ENCODE measurements at places on chromosomes 6 and 20.

DNA sequence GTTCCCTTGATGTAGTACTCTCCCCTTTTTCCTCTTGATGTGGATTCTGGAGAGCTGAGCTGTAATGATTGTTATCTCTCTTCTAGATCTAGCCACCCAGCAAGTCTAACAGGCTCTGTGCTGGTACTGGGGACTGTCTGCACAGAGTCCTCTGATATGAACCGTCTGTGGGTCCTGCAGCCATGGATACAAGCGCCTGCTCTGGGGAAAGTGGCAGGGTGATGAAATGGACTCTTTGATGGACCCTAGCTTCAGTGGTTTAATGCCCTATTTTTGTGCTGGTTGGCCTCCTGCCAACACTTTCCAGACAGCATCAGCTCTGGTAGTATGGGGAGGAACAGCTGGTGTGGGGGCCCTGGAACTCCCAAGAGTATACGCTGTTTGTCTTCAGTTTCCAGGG lies 216.3 kb downstream of the ADGRG6 start:
- DNase-seq, result no peak

DNA sequence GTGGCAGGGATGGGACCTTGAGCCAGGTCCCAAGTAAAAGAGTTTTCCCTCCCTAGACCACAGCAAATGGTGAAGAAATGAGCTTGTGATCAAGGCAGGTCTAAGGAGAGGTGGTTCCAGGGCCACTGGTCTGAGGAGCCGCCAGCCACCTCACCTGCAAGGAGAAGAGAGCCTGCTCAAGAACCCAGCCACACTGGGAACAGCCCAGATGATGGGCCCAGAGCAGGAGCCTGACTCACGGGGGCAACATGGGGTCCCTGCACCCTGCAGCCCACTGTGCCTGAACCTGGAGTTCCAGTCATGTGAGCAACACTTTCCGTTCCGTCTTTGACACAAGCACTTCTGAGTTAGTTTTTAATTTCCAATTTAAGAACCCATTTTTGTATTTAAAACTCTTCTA lies 204.5 kb upstream of the CDH4 start:
- no peak for DNase-seq

GRCh38 chr6:148671085-148671484 lies 75.7 kb upstream of the UST start:
- no peak for DNase-seq

GRCh38 chr20:17109307-17109706 lies 117.5 kb upstream of the PCSK2 start:
- DNase-seq, result no peak

DNA sequence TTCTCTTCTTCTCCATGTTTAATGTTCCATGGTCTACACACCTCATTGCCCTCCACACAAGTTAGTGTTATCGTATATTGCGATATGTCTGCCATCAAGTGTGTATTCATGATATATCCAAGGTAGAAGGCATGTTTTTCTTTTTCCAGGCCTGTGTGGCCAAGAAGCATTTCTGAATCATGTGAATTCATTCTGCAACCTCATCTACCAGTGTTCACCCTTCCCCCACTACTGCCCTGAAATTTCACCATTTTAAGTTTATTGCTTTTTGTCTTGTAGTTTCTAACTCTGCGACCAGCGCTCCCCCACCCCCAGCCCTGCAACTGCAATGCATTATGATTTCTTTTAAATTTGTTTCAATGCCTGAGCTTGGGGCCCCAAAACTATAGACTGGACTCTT lies 618.0 kb upstream of the FLRT3 start:
- no peak for DNase-seq

- peak; percentile 6 for DNase-seq
These were observed 24.4 kb downstream of the CNBD2 start for GRCh38 chr20:35992713-35993335.

DNA sequence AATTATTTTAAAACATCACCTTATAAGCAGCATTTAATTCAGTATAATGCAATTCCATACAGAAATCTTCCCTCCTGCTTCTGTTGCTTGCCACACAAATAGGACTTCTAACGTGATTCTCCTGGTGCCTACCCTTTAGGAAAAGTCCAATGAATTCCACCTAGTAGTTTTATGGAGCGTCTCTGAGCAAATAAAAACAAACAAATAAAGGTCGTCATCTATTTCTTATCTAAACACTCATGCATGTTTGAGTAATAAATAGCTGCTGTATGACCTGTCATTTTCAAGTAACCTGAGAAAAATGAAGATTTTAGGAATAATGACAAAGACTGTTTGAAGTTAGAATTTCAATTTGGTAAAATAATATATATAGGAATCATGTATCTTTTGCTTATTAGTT lies 102.7 kb downstream of the BMP5 start:
- no peak for DNase-seq

DNA sequence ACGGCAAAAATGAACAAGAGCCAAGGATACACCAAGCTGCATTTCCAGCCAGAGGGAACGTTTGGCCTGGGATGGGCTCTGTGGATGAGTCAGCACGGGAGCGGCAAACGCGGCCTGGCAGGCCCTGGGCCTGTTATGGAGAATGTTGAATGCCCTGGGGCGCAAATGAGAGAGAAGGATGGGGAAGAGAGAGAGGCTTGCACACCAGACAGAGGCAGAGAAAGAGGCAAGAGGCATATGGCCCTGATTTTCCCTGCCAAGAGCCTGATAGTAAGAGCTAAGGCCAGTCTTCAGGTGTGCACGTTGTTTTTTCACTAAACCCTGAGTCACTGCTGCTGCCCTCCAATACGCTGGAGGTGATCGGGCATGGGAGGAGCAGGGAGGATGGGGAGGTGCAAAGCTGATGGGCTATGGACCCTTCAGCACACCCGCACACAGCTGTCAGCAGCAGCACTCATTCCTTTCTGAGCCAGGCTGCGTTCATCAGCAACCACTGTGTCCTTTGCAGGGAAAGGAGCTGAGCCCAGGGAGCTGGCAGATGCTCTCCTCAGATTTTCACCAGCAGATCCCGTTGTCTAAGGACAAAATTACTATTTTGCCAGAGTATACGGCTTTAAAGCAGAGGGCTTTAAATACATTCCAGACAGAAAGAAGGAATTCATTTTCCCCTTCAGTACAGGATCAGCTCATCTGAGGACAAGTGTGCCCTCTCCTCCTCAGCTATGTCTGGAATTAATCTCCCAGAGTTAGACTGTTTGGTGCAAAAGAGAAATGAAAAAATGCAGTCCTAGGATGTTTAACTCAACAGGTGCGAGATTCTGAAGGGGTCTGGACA lies 61.7 kb upstream of the SLC22A23 start:
- no peak for DNase-seq

GRCh38 chr6:21922086-21922485 lies 328.5 kb downstream of the SOX4 start:
- DNase-seq, result no peak

DNA sequence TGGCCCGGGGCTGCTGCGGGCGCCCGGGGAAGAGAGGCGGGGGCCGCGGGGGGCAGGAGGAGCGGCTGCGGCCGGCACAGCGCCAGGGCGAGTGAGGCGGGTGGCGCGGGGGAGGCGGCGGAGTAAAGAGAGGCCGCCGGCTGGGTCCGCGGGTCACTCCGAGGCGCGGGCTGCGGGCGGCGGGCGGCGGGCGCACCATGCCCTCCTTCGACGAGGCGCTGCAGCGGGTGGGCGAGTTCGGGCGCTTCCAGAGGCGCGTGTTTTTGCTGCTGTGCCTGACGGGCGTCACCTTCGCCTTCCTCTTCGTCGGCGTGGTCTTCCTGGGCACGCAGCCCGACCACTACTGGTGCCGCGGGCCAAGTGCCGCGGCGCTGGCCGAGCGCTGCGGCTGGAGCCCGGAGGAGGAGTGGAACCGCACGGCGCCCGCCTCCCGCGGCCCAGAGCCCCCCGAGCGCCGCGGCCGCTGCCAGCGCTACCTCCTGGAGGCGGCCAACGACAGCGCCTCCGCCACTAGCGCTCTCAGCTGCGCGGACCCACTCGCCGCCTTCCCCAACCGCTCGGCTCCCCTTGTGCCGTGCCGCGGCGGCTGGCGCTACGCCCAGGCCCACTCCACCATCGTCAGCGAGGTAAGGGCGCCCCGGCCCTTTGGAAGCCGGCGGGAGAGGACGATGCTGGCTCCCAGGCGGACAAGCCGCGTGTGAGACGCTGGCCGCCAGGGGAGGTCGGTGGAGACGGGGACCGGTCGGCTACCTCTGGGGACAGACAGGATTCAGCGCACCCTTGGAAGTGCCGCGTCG lies at the start of gene SLC22A3:
TSS of gene SLC22A3 (plus strand) at position 156 of the 797 bp plus-strand sequence. CDS start at position 198, 42 bp downstream.
- no peak for DNase-seq

DNA sequence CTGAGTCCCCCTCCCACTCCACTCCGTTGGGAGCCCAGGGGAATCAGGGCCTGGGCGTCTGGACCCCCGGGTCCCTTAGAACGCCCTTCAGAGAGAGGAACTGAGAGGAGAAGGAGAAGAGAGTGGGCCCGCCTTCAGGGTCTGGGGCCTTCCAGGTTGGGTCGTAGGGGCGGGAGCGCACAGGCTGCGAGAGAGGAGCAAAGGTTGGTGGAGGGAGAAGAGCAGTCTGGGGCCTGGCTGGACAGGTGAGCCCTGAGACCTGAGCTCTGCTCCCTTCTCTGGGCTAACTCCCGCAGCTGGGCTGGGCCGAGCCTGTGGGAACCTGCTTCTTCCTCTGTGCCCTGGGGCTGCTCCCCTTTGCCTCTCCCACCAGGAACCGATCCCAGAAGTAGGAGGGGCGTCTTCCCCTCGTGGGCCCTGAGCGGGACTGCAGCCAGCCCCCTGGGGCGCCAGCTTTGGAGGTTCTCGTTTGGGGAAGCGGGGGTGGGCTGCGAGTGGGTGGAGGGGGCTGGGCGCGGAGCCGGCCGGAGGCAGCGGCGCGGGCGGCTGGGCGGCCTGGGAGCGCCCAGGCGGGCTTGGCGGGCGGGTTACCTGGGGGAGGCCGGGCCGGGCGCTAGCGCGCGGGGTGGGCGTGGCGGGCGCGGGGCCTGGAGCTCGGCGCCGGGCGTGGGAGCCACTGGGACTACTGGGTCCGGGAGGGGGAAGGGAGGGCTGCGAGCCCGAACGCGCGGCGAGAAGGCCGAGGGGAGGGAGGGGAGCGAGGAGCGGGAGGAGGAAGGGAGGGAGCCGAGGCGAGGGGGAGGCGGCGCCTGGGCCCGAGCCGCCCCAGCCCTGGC lies at the start of gene DDR1:
TSS of gene DDR1 (plus strand) at position 835 of the 836 bp plus-strand sequence. CDS start 4,211 bp downstream, outside the sequence.
- DNase-seq, result peak; percentile 40

DNA sequence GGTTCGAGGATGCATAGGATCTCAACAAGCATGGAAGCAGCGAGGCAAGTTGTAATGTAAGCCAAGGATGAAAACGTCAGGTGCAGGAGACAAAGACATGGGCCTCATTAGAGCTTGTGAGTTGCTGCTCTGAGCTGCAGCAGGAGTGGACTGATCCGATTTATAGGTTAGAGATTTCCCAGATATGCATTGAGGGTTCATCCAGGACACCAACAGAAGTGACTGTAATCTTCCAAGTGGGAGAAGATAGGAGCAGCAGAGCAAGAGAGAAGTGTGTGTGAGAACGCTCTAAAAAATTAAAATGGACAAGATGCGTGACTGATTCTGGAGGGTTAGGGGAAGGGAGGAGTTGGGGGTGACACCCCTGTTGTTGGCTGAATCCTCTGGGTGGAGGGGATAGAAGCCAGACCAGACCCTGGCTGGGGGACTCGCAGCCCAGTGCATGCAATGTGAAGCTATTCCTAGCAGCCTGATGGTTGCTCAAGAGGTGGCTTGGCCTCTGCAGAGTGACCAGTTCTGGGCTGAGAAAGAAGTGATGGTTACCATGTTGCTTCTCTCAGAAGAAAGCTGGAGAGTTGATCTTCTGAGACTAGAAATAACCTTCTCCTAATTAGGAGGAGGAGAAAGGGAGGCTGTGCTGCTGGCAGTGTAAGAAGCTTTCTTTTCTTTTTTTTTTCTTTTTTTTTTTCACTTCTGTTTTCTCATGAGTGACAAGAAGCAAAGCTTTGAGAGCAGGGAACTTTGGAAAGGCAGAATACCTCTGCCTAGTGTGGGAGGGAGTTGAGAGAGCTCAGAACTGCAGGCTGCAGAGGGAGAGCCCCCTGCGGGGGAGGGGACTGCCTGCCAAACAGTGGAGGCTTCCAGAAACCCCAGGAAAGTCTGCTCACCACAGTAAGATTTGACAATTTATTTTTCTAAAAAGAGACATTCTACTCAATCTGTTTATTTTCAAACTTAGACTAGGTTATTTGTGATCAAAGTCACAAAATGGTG lies 116.9 kb downstream of the SLX4IP start:
- DNase-seq, result no peak

- DNase-seq, result no peak
These were observed 577.3 kb downstream of the PRKN start for GRCh38 chr6:162150295-162150694.

DNA sequence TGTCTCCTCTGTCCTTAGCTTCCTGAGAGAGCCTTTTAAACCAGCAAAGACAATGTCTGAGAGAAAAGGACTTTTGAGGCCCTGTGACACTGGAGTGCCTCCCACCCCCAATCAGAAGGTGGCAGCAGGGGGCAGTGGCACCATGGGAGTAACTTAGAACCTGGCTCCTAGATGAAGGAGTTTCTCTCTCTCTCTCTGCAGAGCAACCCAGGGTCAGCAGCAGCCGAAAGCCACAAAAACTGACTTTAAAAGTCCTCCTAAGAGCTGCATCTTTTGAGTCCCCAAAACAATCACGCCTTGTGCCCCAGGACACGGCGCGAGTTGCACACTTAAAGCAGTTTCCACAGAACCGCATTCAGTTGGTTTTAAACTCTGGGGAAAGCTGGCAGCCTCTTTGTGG lies 5.3 kb upstream of the TCP11 start:
- DNase-seq, result no peak

DNA sequence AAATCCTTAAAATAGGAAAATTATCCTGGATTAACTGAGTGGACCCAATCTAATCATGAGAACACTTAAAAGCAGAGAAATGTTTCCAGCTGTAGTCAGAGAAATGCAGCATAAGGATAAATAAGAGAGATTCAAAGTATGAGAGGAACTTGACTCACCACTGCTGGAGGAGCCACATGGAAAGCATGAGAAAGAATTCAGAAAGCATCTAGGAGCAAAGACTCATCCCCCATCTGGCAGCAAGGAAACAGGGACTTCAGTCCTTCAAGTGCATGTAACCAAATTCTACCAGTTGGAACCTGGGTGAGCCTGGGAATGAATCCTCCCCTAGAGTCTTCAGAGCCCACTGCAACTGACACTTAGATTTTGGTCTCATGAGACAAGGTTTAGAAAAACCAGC lies 33.7 kb downstream of the RNF146 start:
- no peak for DNase-seq

- DNase-seq, result no peak
These were observed 209.5 kb upstream of the SMLR1 start for GRCh38 chr6:130617658-130618057.

DNA sequence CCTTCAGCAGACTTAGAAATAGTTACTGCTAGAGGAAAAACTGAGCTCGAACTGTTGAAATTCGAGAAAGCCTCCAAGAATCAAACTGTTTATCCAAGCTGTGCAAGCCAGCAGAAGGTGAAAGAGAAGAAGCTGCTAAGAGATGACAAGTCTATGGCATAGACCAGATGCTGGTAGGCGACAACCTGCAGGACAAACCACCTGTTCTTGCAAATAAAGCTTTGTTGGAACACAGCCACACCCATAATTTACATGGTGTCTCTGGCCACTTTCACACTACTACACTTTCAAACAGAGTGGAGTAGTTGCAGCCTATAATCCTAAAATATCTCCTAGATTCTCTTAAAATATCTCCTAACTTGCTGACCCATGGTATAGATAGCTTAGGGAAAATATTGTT lies 33.3 kb downstream of the TNFRSF21 start:
- DNase-seq, result no peak

- DNase-seq, result no peak
These were observed 69.6 kb upstream of the THBS2 start for GRCh38 chr6:169323221-169323620.

All from stimulated activated CD8-positive, alpha-beta memory T cell treated with anti-CD3 and anti-CD28 coated beads, Interleukin-12 subunit alpha, Interleukin-12 subunit beta, amount 100 ng/mL, for 4 hours (primary cell).